Iris pigment epithelial cell (primary cell): ENCODE measurements at places on chromosomes 12 and 14.

DNA sequence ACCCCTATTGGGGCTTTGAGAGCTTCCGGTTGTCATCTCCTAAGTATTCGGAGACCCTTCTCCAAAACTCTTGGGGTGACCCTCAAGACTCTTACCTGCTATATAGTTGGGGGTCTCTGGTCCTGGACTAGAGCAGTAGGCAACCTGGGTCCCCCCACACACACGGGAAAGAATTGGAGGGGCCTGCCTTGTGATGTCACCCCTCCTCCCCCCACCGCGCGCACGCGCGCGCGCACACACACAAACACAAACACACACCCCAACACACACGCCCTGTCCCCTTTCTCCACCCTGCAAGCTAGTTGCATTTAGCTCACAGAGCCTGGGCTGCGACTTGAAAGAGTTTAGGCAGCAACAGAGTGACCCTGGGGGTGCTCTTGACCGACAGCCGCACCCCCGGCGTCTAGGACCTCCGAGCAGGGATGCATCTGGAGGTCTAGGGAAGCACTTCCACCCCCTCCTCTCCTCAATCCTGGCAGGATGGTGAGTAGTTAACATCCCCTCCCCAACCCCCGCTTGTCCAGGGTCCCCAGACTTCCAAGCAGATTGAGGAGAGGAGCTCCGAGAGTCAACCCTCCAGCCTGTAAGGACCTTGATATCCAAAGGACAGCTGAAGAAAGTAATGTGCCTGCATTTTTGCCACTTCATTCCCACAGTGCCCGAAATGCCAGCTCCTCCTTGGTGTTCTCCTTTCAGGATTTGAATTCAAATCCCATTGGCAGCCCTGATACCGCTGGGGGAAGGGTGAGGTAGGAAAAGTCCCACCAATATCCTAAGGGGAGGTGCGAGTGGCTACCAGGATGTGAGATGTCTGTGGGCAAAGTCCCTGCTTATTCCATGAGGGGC, 1.4 kb upstream of the DNAJC14 start:
- peak; percentile 64 for DNase-seq

- DNase-seq, result no peak
Observed at GRCh38 chr14:86521031-86521730, 991.2 kb downstream of the FLRT2 start.

DNA sequence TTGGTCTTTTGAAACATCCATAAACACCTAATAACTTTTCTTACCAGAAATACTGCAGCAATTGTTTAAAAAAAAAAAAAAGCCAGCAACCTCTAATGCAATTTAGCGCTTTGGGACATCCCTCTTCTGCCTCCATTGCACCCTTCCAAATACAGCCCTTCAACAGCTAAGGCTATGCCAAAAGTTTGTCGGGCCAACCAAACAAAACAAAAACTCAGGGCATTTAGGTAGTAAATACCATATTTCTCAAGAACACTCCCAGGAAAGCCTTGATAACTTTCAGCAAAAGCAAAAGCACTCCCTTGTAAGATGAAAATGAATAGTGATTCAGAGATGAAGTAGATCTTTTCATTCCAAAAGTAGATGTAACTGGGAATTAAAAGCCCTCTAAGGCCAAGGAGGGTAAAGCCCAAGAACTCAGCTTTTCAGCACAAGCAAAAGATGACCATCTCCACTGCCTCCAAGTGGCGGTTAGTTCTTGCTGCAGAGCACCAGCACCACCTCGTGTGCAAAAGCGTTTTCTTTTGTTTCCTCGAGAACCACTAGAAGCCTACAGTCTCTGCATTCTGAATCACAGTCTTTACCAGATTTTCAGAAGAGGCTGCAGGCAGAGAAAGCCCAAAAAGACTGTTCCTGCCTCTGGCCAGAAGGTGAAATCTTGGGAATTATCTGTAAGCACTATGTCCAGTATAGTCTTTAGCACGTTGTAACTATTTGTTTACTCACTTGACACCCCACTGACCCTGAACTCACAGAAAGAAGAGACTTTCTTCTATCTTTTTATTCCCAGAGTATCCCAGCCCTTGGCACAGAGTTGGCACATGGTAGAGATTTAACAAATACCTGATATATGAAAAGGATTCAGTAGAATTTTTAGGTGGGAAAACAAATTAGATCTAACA, 53.1 kb downstream of the SIX6 start:
- DNase-seq, result peak; percentile 81

DNA sequence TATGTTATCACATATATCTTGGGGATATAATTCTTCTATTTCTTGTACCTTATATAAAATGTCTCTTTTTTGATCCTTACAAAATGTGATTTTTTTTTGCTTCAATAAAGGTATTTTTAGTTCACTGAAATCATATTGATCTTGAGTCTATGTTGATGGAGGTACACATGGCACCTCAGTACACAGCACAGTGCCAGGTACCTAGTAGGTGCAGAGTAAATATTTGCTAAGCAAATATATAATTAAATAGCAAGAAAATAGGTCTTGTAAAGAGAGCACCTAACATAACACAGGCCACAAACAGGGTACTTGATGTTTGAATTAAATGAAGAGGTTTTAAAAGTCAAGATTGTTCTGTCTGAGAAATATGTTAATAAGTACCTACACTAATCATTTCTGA, 69.7 kb downstream of the CIT start:
- DNase-seq, result no peak

DNA sequence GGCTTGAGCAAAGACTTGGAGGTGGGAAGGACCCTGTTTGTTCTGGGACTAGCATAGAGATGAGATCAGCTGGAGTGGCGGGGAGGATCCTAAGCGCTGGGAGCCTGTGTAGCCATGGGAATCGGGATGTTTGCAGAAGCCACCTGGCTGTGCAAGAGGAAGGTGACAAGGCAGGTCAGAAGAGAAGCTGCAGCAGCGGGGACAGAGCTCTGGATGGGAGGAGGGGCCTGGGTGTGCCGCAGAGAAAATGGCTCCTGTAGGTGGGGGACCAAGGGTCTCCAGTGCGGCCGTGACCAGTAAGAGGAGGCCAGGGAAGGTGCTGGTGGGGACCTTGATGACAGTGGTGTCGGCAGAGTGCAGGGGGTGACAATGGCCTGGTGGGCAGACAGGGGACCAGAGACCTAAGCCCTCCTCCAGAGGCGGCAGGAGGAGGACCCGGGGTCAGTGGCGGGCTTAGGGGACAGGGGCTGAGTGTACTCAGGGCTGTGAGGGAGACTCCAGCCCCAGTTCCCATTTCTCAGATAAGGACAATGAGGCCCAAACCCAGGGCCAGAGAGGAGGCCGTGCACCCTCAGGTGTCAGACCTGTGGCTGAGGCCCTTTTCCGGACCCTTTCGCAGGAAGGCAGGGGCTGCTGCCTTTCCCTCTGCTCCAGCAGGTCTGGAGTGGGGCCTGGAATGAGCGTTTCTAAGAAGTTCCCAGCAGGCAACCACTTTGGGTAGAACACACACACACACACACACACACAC, 206.6 kb upstream of the RTL1 start:
- DNase-seq, result no peak

GRCh38 chr12:131372171-131372475, 338.8 kb upstream of the SFSWAP start:
- DNase-seq, result no peak

DNA sequence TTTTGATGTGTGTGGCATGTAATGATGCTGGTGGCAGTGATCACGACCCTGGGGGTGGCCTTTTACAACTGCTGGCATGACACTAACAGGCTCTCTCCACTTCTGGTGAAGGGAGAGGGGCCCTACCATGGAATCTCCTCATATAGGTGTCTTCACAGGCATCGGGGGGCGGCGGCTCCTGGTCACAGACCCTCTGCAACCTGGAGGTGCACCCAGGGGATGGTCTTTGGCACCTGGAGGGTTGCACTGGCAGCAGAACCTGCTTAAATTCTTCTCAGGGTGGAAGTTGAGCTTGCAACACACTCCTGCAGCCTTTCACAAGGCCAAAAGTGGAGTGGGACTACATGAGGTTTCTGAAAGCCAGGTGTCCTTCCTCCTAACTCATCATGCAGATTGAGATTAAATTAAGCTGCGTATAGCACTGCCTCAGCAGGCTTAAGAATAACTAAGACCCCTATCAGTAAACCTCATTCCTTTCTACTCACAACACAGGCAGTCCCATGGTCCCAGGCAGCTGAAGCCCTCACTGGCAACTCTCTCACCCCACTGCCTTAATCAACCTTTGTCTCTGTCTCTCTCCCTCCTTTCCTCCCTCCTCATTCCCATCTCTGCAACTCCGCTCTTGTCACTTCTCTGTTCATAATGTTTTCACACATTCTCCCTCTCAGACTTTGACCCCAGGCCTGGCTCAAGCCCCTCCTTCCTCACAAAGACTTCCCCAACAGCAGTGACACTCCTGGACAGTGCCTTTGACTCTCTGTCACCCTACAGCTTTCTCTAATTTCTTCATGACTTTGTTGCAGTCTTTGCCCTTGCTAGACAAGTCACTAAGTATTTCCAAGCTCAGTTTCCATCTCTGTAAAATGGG, 18.9 kb downstream of the NID2 start:
- DNase-seq, result no peak

- no peak for DNase-seq
Observed at GRCh38 chr12:5433081-5433844, 1.4 kb downstream of the NTF3 start.

GRCh38 chr12:93974252-93974651, 174.1 kb upstream of the PLXNC1 start:
- DNase-seq, result no peak

DNA sequence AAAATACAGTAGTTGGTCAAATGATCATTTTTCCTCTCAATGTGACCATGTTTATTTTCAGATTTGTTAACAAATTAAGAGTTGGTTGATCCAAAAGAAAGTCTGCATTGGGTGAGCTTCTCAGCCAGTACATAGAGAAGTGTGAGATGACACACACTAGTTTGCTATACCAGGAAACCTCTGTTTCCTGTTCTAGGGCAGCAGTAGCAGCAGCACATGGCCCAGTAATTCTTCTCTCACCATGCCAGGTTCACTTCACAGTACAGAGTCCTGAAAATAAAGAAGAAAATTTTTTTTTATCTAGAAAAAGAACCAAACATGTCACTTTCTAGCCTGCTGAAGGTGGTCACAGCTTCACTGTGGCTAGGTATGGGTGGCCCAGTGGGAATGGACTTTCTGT, 250.2 kb upstream of the OR4E1 start:
- no peak for DNase-seq

- DNase-seq, result no peak
Observed at GRCh38 chr12:26520869-26521268, 312.1 kb downstream of the ITPR2 start.
